ENCODE measurements at places on chromosomes 11 and 22. TPM values are rescaled to one million over a fixed set of nuclear protein-coding genes. Genes with fewer than 3 reads are reported as not detected.

The B4GALNT4 gene
- not detected for total RNA-seq

The RIMBP3B gene
- total RNA-seq: not detected

The PIM3 gene
- 174 TPM for total RNA-seq

The C11orf16 gene
- not detected for total RNA-seq

The TPBGL gene
- not detected for total RNA-seq

The MRGPRF gene
- total RNA-seq: 12.3 TPM

The GSTT2B gene
- total RNA-seq: 2.5 TPM

The OR51B4 gene
- not detected for total RNA-seq

The C11orf52 gene
- not detected for total RNA-seq

The PIK3IP1 gene
- 179 TPM for total RNA-seq

The DERL3 gene
- total RNA-seq: 0.22 TPM

The CYP2D6 gene
- not detected for total RNA-seq

The TSSK2 gene
- not detected for total RNA-seq

The FOSL1 gene
- 2.0 TPM for total RNA-seq

The YIF1A gene
- total RNA-seq: 57.5 TPM

The BCO2 gene
- total RNA-seq: 2.1 TPM

The TH gene
- total RNA-seq: not detected

The ANO9 gene
- total RNA-seq: 0.75 TPM

The GTSE1 gene
- total RNA-seq: not detected

The UCP3 gene
- 1.7 TPM for total RNA-seq

The RBM7 gene
- 49.6 TPM for total RNA-seq

The OR5P2 gene
- not detected for total RNA-seq

The SOX10 gene
- total RNA-seq: not detected
